ENCODE measurements at places on chromosomes 5 and 9.

DNA sequence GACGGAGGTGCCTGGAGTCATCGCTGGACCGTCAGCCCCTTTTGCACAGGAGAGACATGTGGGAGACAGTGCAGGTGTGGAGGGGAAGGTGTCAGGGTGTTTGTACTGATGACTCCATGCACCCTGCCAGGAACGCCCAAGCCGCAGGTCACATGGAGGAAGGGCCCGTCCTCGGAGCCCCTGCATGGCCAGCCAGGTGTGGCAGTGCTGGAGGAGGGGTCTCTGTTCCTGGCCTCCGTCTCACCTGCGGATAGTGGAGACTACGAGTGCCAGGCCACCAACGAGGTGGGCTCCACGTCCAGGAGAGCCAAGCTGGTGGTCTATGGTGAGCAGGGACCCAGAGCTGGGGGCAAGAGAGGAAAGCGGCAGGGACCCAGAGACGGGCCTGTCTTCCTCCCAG lies 81.5 kb downstream of the HMCN2 start:
- DNase-seq: no peak

- no peak for DNase-seq
These were observed 241.1 kb downstream of the PDE4D start for GRCh38 chr5:59652449-59652848.

DNA sequence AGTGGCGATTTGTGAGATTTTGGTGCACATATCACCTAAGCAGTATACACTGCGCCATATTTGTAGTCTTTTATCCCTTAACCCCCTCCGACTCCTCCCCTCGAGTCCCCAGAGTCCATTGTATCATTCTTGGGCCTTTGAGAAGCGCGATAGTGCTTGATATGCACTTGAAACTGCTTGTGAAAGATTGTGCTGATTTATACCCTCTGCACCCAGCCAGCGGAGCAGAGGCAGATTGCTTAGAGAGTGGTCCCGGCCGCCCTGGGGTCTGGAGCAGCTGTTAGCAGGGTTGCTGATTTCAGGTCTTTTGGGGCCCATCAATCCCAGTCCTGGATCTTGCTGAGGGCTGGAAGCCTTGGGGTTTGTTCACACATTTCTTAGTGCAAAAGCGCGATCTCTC lies 13.0 kb upstream of the FAM240B start:
- DNase-seq: no peak

GRCh38 chr9:123401879-123402513 lies 46.0 kb downstream of the CRB2 start:
- peak; percentile 34 for DNase-seq

DNA sequence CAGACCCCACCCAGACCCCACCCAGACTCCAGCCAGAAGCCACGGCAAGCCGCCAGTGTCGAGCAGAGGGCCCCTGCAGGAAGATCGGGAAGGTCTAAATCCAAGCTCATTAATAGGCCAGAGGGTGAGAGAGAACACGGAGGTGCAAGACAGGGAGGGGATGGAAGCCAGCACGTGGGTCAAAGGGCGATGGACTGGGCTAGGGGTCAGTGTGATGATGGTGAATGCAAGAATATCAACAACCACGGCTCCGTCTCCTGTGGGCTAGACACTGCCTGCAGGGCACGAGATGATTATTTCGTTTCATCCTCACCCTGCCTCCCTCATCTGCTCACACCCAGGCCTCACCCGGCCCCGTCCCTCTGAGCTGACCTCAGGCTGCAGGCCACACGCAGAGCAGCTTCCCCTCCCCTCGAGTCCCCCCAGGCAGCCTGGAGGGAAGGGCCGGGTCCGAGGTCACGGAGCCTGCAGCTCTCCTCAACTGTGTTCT lies 122.0 kb downstream of the COL23A1 start:
- DNase-seq: no peak

DNA sequence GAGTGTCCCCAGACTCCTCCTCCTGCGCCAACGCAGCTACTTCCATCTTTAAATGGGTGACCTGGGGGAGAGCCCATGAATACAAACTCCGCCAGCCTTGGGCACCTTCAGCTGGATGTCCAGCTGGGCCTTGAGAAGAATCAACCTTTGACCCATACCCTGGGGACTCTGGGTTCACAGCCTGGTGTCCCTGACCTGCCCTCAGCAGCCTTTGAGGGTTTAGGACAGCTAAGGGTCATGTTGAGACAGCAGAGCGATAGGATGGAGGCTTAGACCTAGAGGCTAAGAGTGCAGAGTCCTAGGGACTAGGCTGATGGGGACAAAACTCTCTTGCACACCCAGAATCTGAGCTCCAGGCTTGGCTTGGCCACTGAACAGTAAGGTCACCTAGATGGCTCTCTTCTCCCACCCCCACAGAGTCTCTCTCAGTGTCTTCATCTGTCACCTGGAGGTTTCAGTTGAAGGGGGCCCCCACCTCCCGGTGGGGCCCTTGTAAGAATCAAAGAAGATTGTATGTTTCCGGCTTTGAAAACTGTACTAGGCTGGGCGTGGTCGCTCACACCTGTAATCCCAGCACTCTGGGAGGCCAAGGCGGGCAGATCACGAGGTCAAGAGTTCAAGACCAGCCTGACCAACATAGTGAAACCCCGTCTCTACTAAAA lies 6.7 kb upstream of the AQP3 start:
- DNase-seq: no peak

DNA sequence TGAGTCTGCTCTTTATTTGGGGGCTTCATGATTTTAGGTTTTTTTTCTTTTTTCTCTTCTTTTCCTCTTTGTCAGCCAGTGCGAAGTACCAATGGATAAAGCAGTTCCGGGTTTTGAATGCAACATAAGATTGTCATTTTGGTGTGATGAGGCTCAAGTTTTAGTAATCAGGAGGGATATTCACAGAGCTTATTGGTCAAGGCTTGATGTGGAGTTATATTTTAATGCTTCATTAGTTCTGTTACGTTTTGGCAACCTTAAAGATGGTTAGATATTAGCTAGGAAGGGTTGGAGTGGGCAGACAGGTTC lies 1.4 kb downstream of the PIK3R1 start:
- DNase-seq: no peak

GRCh38 chr9:136403538-136403914 lies 3.6 kb upstream of the SNAPC4 start:
- DNase-seq: no peak

- no peak for DNase-seq
These were observed 481.5 kb downstream of the NFIB start for GRCh38 chr9:13832446-13832845.

- DNase-seq: no peak
These were observed 14.7 kb downstream of the TRAF2 start for GRCh38 chr9:136900988-136901515.

GRCh38 chr5:33364406-33364805 lies 76.4 kb upstream of the TARS1 start:
- no peak for DNase-seq

- DNase-seq: no peak
These were observed 139.1 kb downstream of the TMEM38B start for GRCh38 chr9:105833271-105833975.

DNA sequence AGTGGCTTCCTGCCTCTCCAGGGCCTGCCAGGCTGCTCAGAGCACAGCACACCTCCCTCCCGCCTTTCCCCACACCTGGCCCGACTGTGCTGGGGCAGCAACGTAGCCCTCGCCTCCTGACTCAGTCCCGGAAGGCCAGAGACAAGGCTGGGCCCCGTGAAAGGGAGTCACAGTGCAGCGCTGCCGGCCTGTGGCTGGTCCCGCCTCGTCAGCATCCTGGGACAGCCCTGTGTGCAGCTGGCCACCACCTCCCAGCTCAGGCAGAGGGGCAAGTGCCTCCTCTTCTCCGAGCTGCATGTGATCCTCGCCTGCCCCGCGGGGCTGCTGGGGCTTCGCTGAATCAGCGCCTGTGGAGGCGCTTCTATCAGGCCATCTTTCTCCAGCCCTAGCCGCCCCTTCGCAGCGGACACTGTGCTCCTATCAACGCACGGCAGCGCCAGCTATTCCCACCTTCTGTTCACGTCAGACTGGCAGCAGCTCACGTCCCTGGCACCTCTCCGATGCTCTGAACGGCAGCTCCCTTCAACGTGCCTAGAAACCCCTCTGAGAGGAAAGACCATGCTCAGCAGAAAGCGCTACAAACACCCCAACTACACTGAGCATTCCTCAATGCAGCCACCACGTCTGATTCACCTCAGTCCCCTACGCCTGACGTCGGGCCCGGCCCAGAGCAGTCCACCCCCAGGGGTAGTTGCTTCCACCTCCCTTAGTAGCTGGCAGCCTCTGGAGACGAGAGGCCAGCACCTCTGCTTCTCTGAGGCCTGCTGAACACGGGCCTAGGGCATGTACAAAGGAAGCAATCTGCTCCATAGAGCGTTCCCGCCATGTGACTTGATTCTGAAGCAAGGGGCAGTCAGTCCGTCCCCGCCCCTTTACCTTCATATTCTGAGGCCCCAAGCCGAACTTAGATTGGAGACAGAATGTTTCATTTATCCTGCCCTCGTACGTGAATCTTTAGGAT lies 78.8 kb downstream of the GPR21 start:
- no peak for DNase-seq

DNA sequence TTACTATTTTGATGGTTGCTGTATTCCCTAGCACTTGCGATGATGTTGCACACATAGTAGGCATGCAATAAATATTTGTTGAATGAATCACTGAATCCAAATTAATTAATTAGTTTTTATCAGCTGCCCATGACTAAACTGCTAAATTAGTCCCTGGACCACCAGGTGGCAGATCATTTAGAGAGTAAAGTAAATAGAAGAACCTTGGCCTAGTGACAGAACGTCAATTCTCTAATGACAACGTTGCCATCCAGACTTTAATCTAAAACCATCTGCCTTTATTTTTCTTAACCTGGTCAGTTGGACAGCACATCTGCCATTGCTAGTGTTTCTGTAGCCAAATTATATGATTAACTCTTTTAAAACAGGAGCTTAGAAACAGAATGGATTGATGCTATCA lies 457.5 kb downstream of the KIF4B start:
- DNase-seq: no peak

DNA sequence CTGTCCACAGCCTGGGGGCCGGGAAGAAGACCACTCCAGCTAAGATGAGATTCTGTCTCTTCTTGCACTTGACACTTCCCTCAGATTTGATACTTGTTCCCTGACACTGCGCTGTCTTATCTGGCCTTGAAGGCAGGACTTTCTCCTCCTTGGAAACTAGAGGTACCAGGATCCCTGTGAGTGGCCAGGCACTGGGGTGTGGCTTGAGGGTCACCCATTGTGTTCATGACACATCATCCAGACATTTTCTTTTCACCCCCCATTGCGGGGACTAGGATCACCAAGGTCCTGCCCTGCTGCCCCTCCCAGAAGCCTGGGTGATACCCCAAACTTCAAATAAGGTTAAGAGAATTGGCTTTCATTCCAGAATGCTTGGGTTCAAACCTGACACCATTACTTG lies 103.3 kb downstream of the NDFIP1 start:
- DNase-seq: no peak

DNA sequence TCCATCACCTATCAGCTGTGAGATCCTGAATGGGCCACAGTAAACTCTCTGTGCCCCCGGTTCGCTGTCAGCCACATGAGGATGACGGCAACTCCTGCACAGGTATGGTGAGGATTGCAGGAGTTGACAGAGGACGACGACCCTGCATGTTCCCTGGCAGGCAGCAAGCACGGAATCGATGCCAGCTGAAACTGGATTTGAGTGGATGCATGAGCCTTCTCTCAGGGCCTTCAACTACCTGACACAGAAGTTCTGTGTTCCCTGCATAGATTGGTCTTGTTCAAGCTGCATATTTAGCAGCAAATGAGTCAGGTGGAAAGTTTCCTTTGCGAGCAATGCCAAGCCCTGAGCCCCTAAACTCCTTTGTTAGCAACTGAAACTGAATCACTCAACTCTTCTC lies 69.6 kb upstream of the PTCH1 start:
- DNase-seq: no peak

- DNase-seq: no peak
These were observed 797.2 kb downstream of the EFNA5 start for GRCh38 chr5:106873568-106873967.

- no peak for DNase-seq
These were observed 298.8 kb downstream of the NR2F1-AS1 start for GRCh38 chr5:93281980-93282772.

- no peak for DNase-seq
These were observed 14.1 kb upstream of the FAM120AOS start for GRCh38 chr9:93467462-93467861.

DNA sequence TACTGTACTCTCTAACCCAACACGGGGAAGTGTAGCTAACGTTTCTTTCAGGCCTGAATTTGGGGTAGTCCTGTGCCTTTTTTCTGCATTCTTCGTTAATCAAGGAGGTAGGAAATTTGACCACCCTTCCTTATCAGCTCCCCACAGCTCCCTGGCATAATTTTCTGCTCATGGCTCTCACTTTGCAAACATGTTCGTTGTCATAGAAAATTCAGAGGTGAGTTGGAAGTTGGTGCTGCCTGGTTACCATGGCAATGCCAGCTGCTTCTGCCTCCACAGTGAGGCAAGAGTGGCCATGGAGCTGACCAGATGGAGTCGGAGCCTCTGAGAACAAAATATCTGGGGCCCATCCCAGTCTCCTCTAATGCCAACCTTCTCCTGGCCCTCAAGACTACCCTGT lies 116.6 kb upstream of the BOD1 start:
- DNase-seq: no peak

DNA sequence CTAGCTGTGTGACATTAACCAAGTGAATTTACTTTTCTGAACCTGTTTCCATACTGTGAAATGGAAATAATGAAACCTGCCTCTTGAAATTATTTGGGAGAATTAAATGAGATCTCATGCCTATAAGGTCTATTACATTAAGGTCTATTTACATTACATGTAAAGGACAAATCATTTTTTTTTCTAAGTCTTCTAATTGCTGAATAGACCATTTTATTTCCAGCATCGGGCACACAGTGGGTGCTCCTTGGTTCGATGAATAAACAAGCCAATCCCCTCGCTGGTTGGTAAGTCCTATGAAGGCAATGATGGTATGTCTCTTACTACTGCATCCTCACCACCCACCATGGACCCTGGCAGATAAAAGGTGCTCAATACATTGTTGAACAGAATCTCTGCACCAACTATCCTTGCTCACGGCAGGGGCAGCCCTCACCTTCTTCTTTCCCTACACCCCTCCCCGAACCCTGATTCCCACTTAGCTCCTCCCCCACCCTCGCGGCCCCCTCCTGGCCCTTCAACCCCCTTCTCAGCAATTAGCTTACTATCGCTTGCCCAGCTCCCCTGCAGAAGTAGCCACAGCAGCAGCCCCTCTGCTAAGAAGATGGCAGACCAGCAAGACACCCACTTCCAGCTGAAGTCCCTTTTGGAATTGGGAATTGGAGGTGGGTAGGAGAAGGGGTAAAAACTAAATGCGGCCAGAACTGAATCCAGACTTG lies 3.0 kb downstream of the PCDH1 start:
- DNase-seq: no peak

GRCh38 chr5:107557051-107557658 lies 113.6 kb downstream of the EFNA5 start:
- DNase-seq: no peak

DNA sequence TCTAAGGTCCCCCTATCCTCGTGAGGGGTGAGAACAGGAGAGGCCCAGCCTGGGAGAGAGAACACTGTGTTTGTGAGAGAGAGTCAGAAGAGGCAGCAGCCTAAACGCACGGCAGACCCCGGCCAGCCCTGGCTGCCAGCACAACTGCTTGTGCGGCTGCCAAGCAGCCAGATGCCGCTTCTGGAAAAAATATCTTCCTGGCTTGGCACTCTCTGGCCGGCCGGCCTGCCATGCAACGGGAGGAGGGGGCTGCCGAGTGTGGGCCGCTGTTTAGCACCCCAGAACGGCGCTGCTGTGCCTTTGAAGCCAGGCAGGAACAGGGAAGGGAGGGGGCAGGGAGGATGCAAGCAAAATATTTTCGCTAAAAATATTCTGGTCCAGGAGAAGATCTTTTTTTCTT lies 105.0 kb downstream of the FGF18 start:
- no peak for DNase-seq

- no peak for DNase-seq
These were observed 209.5 kb downstream of the SLIT3 start for GRCh38 chr5:169091396-169091980.

- peak; percentile 14 for DNase-seq
These were observed 262.3 kb downstream of the TAF11L14 start for GRCh38 chr5:17896605-17897004.

Measured in fibroblast of the conjunctiva (primary cell).